ENCODE measurements at places on chromosomes 16 and 17.

DNA sequence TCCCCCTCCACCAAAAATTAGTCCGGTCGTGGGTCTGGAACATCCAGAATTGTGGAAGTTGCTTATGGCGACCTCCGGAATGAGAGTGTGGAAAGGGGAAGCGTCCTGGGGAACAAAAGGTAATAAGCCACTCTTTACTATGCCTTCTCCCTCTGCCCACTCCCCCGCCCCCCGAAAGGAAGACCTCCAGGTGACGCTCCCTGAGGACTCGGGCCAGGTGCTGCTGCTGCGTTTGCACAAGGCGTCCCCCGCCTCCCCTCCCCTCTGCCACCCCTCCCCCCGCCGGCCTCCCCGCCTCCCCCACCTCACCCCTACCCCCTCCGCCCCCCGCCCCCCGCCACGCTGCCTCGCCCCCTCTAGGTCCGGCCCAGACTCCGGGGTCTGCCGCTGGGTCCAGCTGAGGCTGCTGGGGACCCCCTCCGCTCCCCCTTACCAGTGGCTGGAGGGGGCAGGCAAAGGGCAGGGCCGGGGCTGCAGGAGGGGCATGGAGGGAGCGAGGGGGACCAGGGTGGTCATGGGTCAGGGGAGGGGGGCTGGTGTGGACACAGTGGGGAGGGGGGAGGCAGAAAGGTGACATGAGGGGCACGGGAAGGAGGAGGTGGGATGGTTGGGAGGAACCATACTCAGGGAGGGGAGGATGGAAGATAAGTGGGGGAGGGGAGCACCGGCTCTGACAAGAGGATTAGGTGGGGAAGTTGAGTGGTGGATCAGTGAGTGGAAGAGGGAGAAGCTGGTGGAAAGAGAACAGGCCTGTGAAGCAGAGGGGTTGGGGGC lies 23.6 kb downstream of the ALOX12B start:
- DNase-seq: no peak

GRCh38 chr16:50469744-50470321 lies 78.4 kb upstream of the NKD1 start:
- no peak for DNase-seq

DNA sequence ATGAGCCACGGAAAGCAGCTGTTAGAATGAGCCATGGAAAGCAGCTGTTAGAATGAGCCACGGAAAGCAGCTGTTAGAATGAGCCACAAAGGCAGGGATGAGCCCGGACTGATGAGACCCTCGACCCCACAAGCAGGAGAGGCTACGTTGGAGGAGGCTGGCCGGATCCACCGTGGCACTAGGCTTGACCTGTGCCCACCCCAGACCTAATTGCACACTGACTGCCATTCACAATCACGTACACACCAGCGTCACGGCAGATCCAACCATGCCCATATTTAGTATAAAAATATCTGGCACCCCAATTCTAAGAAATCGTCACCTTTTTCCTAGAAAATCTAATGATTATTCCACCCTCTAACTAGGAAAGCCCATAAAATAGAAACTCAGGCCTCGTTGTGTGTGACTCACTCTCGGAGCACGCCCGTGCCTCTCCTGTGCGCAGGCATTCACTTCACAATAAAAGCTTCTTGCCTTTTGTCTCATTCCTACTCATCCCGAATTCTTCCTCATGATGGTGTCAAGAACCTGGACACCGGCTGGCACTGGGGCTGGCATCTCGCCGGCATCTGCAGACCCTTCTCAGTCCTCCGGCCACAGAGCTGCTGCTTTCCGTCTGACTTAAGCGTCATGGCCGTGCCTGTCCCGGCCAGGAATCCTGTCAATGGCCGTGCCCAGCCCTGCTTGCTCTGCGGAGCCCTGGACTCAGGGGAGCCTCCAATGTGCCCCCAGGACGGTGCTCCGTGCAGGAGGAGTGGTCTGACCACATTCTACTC lies 5.5 kb upstream of the SECTM1 start:
- no peak for DNase-seq

DNA sequence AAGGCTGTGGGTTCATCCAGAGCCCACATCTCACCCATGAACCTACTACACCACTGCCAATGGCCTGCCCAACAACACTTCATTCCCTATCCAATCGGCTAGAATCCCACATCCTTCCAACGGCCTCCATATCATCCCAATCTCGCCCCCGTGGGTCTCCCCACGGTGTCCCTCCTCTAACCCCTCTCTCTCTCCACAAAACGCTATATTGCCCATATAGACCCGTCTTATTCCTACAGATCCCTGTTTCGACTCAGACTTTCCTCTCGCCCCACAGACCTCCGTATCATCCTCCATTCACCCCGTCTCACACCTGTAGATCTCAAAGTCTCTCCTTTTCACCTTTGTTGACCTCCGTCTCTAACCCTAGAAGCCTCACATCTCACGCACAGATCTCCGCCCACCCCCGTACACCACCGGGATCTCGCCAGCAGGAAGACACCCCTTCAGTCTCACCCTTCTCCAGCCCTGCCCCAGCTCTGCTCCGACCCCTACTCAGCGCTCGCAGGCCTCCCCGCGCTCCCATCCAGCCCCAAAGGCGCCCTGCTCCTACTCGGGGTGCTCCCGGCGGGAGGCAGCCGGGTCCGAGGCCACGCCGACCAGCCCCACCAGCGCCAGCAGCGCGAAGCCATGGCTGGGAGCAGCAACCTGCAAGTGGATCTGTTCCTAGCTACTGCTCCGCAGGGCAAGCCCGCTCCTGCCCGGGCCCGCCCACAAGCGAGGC lies at the start of gene FDXR:
Gene FDXR (minus strand): TSS at position 682 of the 724 bp plus-strand sequence. CDS start 50 bp downstream, at position 632.
- DNase-seq: no peak

GRCh38 chr16:140175-140857 lies 1.8 kb upstream of the NPRL3 start:
- no peak for DNase-seq

- DNase-seq: no peak
These were observed 45.0 kb downstream of the B9D1 start for GRCh38 chr17:19317359-19318095.

DNA sequence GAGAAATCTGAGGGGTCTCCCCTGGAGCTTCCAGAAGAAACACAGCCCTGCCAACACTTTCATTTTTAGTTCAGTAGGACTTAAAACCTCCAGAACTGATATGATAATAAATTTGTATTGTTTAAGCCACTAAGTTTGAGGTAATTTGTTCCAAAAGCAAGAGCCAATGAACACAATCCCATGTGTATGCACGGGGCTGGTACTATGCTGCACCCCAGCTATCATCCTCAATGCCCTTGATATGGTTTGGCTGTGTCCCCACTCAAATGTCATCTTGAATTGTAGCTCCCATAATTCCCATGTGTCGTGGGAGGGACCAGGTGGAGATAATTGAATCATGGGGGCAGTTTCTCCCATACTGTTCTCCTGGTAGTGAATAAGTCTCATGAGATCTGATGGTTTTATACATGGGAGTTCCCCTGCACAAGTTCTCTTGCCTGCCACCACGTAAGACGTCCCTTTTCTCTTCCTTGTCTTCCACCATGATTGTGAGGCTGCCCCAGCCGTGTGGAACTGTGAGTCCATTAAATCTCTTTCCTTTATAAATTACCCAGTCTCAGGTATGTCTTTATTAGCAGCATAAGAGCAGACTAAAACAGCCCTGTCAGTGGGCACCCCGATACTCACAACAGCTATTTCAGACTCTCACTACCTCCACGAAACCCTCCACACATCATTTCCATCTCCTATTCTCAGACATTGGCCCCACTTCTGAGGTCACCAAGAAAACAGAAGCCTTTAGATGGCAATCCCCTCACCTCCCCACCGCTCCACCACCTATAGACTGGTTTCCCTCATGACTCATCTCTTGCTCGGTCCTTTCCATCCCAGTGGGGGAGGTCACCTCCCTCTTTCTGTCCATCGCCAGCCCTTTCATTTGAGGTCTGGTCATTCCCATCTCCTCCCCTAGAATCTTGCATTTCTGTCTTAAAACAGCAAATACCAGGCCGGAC lies 8.9 kb upstream of the CACNG1 start:
- no peak for DNase-seq

DNA sequence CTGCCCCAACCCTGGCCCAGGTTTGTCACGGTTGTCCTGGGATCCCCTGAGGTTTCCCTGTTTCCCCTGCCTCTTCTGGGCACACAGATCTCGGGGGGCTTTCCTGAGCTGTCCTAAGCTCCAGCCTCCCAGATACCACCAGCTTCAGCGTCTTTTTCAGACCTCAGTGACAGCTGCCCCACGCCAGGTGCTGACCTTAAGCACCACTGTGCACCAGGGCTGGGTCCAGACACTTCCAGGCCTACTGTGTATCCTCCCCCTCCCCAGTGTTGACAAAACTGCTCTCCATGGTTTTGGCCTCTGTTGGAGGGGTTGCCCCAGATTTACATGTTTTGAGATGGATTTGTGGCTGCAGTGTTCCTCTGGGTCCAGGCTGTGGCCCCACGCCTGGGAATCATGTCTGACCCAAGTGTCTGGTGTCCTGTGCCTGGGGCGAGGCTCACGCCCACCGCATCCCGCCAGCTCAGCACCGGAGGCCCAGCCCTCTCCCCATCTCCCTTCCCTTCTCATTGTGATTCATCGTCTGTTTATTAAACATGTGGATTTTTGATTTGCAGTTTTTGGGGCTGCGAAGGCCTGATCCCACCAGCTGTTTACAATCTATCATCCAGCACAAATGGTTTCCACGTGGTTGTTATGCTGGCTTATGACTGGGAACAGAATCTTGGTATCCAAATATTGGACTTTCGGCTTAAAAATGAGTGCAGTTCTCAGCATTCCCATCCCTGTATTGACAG lies 82.1 kb downstream of the METRNL start:
- no peak for DNase-seq

GRCh38 chr17:79922116-79922601 lies 82.9 kb upstream of the CBX4 start:
- no peak for DNase-seq

- DNase-seq: peak; percentile 38
These were observed 33.5 kb upstream of the BCO1 start for GRCh38 chr16:81204798-81205680.

DNA sequence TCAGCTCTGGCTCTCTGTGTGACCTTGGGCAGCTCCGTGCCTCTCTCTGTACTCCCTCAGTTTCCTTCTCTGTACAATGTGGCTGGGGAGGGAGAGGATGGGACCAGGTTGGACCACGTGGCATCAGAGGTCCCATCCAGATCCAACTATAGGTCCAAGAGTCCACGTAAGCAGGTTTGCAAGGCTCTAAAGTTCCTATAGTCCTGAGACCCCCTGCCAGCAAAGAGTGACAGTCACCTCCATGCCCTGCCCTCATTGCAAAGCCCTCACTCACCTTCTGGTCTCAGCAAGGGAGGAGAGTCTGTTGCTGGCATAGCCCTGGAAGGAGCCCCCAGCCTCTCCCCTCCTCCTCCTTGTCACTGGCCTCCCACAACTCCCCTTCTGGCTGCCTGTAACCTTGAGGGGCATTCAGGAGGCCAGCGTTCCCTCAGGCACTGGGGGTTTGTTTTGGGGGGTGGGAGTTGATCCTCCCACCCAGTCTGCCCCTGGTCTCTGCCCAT lies 6.1 kb upstream of the DRC7 start:
- no peak for DNase-seq

DNA sequence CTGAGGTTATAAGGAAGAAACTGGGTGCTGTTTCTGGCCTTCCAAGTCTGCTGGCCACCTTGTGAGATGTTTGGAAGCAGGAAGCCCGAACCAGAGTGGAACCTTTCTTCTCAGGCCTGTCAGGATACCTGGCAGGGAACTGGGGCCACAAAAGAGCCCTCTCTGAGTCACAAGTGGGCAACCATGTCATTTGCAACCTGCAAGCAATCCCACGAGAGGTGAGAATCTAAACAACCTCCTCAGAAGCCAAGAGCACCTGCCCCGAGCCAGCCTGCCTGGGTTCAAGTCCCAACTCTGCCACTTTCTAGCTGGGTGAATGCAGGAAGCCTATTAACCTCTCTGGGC lies 3.3 kb downstream of the COTL1 start:
- no peak for DNase-seq

GRCh38 chr17:57808882-57809281 lies 41.0 kb downstream of the MRPS23 start:
- DNase-seq: no peak

- DNase-seq: peak; percentile 76
These were observed 3.4 kb upstream of the HEXD start for GRCh38 chr17:82414548-82415281.

- DNase-seq: no peak
These were observed 73.9 kb upstream of the C16orf82 start for GRCh38 chr16:26992666-26993349.

DNA sequence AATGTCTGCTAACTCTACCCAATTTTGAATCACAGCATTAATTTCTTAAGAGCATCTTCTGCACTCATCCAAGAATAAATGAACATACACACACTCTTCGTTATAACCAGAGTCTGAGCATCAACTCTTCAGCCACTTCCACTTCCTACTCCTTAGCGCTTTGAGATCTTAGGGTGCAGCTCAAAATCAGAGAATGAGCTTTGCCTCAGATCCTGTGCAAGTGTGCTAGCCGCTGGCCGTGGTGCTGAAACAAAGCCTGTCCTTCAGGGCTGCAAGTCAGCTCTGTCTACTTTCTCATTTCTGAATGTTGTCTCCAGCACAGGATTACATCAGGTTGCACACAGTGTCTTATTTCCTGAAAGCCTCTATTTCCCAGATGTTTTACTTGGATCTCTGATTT lies 165.4 kb downstream of the AIPL1 start:
- no peak for DNase-seq

GRCh38 chr17:2155573-2155972 lies 100.7 kb downstream of the HIC1 start:
- no peak for DNase-seq

DNA sequence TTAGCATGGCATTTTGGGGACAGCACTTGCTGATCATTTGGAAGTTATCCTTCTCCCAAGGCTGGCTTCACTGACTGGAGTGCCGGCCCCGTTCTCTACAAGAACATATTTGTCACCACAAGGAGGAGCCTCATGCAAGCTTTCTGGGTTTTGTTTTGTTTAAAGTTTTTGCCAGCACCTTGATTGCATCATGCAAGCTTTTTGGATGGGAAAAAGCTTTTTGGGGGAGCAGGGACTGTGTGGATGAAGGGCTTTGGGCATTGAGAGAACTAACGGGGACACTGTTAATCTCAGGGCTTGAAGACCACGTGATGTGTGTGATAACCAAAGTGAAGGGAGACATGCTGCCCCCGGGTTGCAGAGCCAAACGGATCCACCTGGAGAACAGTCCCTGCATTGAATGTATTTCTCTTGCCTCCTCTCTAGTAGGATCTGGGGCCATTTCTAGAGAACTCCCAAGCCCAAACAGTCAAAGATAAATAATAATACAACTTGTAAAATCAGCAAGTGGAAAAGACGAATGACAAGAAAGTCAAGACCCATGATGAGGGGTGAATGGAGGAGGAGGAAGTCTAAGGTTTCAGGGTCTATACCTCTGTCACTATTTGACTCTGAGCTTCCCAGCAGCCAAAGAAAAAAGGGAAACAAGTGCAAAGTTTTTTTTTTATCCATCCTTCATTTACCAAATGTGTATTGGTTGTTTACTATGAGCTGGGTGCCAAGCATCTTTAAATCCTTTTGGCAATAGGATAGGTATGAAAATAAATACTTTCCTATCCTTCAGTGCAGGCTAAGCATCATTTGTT lies 17.2 kb downstream of the TMEM114 start:
- DNase-seq: no peak

Measured in stimulated activated CD4-positive, alpha-beta T cell treated with anti-CD3 and anti-CD28 coated beads, Interleukin-1b, Interleukin-23, amount 100 ng/mL, for 48 hours (primary cell).